Stimulated activated CD4-positive, alpha-beta T cell treated with anti-CD3 and anti-CD28 coated beads, Interleukin-15, amount 100 ng/mL, for 1 hour (primary cell): ENCODE measurements at places on chromosomes 2 and 18.

DNA sequence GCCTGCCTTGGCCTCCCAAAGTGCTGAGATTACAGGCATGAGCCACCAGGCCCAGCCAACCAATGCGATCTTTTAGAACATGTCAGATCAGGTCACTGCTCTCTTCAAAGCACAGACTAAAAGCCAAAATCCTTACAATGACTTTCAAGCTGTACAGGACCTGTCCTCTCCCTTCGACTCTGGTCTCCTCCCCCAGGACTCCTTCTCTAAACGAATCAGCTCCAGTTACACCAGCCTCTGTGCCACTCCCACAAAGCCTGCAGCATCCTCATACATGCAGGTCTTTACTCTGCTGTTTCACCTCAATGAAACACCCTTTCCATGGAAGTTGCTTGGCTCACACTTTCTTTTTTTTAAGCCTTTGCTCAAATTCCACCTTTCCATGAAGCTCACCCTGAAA lies 436.0 kb downstream of the METTL4 start:
- no peak for DNase-seq

GRCh38 chr18:47591429-47591828 lies 339.0 kb downstream of the SMAD2 start:
- DNase-seq = no peak

DNA sequence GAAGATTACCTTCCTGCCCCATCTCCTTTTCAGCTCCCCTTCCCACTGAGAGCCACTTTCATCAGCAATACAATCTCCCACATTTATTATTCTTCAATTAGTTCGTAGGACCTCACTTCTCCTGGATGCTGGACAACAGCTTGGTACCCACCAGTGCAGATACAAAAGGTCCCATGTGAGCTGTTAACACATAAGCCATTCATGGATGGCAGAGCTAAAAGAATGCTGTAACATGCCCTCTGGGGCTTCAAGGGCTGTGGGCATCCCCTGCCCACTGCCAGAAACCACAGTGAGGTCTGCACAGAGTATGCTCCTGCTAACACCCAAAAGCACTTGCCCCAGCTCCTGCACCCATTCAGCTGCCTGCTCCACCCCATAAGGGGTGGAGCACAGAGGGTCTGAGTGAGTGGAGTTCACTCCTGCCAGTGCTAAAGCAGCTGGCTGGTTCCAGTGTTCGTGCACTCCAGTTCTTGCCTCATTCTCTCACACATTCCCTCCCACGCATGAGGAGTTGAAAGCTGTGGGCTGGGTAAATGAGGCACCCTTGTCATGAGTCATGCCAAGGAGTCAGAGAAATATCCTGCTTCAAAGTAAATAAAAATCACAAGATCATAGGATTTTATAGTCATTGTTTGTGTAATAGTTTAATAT lies 305.9 kb upstream of the TMEFF2 start:
- no peak for DNase-seq

DNA sequence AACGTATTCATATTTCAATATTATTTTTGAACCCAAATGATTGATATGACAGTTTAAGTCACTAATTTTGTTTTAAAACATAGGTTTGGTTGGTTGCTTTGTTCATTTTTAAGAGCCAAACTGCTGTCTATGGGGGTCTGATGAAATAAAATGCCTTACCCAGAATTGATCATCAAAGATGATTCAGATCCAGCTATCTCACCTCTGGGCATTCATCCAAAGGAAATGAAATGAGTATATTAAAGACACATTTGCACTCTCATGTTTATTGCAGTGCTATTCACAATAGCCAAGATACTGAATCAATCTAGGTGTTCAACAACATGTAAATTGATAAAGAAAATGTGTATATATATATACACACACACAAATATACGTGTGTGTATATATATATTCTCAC lies 326.9 kb upstream of the GULP1 start:
- DNase-seq = no peak

DNA sequence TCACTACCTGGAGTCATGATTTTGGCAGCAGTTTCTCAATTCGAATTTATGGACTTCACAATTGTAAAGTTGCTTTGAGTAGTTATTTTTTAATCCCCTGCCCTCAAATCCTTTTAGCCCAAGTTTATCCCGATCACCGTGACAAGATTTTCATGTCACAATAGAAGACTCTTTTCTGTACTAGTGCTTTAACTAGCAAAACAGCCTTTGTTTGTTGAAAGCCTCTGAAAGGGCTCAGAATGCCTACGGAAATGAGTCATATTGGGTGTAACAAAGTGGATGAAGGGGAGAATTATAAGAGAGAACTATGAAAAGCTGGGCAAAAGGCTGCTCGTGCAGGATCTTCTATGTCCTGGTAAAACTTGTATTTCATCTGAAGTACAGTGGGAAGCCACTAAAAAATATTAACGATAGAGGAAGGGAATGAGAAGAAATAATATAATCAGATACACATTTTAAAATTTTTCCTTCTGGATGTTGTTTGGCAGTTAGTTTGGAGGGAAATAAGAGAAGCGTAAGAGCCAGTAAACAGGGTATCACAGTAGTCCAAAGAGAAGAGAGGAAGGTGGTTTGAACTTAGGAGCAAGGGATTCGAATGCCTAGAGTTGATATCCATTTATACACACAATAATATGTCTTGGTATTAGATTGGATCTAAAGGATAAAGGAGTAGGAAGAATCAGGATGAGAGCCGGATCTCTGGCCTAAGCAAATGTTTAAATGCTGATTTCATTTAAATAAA lies 114.9 kb downstream of the GALNT13 start:
- DNase-seq = no peak

DNA sequence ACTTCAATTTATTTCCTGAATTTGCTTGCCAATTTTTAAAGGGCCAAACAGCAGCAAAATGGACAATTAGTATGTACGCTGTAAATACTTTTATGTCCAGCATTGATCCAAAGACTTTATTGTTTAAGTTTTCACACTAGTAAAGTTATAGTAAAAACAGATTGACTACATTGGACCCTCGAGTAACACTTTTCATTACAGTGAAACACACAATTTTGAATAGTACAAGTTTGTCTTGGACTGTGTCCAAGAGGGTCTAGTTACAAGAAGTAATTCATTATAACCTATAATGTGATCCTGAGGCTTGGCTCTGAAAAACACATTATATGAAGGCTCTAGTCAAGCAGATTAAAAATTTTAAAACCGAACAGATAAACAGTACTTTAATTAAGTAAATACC lies 11.4 kb upstream of the RBBP8 start:
- DNase-seq = no peak

GRCh38 chr2:43326101-43326825 lies 99.9 kb upstream of the ZFP36L2 start:
- DNase-seq = no peak

DNA sequence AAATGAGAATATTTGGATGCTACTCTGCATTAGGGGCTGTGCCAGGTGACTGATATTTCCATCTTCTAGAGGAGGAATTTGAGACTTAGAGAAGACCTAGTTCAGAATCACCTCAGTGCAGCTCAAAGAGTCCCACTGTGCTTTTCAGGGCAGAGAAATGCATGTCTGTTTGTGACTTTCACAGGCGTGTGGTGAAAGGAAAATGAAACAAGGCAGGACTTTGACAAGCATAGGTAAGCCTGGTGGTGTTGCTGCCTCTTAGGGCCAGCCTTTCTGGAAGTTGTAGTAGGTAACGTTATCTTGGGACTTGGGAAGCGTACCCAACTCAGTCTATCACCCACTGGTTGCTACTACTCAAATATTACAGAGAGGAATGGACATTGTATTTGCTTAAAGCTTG lies 2.6 kb downstream of the GPR39 start:
- DNase-seq = no peak

DNA sequence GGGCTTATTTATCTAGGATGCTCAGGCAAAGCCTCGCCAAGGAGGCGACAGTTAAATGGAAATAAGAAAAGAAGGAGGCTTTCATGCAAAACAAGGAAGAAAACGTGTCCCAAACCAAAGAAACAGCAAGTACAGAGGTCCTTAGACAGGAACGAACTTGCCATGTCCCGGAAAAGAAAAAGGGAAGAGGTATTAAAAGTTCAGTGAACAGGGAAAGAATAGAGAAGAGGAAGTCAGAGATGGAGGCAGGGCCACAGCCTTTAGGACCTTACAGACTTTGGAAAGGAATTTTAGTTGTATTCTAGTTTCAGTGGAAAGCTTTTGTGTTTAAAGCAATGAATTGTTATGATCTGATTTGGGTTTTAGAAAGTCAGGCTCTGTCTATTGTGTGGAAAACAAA lies 22.1 kb downstream of the IKZF2 start:
- no peak for DNase-seq

DNA sequence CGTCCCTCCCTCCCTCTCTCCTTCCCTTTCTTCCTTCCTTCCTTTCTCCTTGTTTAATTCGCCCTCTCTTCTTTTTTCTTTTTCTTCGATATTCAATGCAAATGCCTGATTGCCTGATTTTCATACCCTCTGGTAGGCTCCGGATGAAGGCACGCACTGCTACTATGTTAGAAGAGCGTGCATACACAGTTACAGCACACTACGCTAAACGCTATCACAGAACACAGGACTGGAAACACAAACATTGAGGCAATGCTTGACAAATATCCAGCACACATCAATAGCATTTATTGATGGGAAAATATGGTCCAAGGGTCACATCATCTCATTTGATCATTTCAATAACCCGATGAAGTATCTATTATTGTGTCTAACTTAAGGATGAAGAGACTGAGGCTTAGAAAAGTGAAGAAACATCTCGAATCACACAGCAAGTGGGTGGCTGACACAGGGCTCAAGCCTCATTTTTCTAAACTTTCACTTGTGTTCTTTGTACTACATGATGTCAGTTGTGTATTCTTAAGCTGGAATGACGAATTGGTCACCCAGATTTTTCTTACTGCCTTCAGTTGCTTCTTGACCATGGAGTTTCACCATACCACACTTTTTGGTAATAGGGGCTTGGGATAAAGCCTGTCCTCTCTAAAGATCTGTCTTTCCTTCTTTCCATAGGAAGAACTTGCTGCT lies 101.8 kb downstream of the TRIB2 start:
- DNase-seq = no peak

GRCh38 chr2:151315381-151315903 lies 26.0 kb upstream of the NMI start:
- DNase-seq = no peak

GRCh38 chr2:64996871-64997307 lies 7.7 kb downstream of the SLC1A4 start:
- DNase-seq = no peak

- no peak for DNase-seq
Observed at GRCh38 chr18:57784034-57784800, 18.9 kb downstream of the ATP8B1 start.

DNA sequence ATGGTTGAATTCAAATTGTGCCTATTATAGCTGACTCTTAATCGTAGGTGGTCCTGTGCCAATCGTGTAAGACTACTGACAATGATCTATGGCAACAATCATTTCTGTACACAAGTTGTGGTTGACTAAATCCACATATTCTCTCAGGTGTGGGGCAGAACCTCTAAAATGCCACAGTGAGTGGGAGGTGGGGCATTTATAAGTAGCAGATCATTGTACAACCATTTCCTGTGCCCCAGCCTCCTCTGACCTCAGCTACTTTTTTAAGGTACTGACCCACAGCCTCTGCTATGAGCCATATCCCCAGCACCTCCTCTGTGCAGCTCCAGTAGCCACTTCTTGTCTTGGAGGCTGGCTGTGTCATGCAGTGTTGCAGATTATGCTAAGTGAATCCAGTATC lies 48.6 kb upstream of the RAPH1 start:
- DNase-seq = no peak

- no peak for DNase-seq
Observed at GRCh38 chr2:174438146-174438886, 42.8 kb downstream of the SCRN3 start.

GRCh38 chr18:66560094-66560493 lies 43.8 kb downstream of the CDH19 start:
- no peak for DNase-seq

- no peak for DNase-seq
Observed at GRCh38 chr2:100923461-100924060, 78.5 kb upstream of the RPL31 start.

- no peak for DNase-seq
Observed at GRCh38 chr18:73461780-73462059, 593.9 kb upstream of the NETO1 start.

DNA sequence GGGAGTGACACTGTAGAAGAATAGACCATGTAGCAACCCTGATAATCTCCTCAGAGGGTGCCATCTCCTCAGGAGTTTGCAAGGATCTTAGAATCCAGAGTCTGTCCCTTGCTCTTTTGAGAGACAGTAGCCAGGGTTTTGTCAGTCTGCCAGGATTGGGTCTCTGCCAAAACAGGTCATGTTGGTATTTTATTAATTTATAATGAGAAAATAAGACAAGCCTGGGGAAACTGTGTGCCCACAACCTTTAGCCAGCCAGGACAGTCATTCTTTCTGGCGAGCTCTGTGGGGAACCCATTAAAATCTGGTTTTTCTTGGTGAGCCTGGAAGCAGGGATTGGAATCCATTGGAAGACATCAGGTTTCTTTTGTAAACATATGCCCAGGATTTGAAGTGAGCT lies 78.6 kb downstream of the PTPRM start:
- DNase-seq = no peak

DNA sequence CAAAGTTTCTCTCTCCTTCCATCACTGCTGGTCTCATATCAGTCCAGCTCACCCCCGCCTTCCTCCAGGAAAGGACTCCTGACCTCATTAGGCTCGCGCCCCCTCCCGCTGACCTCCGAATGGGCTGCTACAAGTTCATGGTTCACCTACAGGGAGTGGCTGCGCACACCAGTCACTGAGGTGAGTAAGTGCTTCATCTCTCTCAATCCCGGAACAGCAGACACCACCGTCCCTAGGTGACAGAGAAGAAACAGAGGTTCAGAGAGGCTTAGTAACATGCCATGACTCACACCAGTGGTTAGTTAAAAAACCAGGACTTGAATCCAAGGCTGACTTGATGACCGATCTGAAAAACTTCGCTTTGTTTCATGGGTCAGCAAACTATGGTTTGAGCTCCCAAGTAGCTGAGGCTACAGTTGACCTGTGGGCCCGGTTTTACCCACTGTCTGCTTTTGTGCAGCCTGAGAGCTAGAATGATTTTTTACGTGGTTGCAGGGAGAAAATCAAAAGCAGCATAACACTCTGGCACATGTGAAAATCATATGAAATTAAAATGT lies 42.0 kb downstream of the ZFP36L2 start:
- no peak for DNase-seq

GRCh38 chr2:86305915-86306254 lies 31.5 kb downstream of the REEP1 start:
- DNase-seq = no peak

DNA sequence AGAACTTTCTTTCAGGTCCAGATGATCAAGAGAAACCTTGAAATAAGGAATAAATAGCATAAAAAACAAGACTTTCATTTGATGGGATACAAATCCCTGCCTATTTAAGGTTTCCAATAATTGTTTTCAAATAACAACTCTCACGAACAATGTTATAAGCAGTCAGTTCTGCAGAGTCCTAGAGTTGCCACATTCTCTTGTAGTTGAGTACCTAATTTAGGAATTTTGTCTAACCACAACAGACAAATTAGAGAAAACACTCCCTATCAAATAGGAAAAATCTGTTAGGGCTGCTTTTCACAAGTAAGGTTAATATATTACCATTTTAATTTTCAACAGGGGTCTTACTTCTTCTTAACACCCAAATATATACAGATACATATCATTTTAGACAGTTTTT lies 130.1 kb upstream of the CDH20 start:
- DNase-seq = no peak

GRCh38 chr2:150109028-150109427 lies 378.4 kb downstream of the RND3 start:
- DNase-seq = no peak
